ENCODE measurements at places on chromosomes 5 and 9.

DNA sequence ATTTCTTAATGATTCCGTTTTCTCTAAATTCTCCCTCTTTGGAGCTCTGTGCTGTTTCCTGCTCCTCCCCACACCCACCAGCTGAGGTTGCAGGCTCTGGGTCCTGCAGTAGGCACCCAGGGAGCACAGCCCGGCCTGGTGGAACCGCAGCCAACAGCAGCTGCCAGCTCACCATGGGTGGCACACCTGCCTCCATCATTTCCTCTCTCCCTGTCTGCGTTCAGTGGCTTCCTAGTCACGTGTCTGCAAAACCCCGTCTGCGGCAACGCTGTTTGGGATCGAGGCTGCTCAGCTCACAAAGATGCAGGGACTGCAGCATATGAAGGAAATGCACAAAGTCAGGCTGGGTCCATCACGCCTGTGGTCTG, 367.8 kb downstream of the IRX2 start:
- DNase-seq, result no peak

DNA sequence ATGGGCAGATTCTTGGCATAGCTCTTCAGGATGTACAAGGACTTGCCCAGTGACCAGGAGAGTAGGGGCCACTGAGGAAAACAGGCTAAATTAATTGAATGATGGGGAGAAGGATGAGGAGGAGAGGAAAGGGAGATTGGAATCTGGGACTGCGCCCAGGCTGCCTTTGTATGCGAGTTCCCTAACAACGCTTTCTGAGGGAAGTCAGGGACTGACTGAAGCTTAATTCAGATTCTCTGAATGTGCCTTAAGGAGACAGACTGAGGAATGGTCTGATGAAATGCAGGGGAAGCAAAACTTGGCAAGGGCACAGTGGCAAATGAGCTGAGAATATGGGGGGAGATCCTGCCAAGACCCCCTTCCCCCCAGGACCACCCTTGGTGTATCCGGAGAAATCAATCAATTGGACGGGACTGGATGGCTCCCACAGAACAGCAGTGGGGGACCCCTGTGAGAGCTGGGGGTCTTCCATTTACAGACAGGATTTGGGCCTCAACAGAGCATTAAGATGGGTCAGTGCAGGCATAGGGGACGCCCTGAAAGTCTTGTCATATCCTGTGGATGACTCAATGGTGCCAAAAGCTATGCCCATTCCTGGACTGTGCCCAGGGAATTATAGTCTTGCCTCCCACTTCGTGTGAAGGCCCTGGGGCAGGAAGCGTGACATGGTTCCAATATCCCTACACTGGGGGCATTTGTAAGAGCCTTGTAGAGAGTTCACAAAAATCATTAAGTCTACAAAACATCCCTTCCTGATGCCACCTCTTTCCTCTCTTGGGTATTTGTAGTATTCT, 215.5 kb upstream of the TNC start:
- no peak for DNase-seq

DNA sequence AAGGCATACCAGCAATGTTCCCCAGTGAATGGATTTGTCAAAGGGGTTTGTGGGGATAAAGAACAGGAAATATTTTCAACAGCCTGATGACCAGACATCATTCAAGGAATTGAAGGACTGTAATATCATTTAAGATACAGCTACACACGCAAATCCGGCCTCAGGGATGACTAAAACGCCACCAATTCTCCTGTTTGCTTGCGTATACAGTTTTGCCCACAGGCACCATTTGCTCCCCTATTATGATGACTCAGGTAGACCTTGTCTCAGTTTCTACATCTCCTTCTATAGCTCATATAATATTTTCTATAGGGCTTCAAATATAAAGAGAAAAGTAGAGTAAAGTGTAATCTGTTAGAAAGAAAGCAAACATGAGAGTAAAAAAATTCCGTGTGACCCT, 29.7 kb upstream of the ITGA1 start:
- DNase-seq, result no peak

DNA sequence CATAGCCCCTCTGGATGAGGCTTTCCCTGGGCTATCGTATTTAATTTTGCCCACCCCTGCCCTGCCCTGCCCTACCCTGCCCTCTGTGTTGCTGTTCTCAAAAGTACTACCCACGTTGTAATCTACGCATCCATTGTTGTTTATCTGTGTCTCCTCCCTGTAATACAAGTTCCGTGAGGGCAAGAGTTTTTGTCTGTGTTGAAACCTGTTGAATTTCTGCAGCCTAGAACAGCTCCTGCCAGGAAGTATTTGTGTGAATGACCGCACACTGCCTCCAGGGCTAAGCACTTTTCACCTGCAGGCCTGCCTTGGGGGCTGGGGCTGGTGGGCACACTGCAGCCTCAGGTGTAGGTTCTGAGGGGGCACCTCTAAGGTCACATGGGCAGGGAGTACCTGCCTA, 244.8 kb downstream of the HSPA4 start:
- DNase-seq, result no peak

- DNase-seq, result no peak
Measured at GRCh38 chr5:174328631-174329299, 283.3 kb downstream of the NSG2 start.

DNA sequence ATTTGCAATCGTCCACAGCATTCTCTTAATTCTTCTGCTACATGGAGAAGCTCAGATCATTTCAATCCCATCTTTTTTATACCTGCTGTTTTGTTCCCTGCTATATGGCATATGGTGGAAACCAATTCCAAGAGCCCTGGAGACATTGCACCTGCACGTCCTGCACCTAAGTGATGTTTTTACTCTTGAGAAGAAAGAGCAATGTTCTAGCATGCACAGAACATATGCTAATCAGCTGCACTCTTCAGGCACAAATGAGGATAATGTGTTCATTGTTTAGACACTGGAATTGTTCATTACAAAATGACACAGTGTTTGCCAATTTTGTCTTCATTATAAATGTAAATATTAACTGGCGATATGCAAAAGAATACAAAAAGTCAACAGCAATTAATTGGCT, 935.8 kb downstream of the TLE4 start:
- no peak for DNase-seq

DNA sequence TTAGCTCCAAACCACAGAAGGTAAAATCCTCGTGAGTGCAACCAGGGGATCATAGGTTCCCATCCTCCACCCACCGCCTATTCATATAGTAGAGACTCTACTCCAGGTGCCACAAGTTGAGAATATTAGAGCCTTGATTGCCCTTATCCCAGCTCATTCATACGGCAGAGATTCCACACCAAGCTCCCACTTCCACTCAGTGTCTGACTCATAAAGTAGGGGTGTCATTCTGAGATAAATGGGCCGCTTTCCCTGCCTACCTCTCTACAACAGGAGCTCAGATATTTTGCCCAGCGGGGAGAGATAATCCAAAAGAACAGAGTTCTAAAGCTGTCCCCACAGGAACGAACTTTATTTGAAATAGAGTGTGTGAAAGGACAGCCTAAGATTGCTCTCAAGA, 9.4 kb downstream of the SLC22A4 start:
- DNase-seq, result no peak

DNA sequence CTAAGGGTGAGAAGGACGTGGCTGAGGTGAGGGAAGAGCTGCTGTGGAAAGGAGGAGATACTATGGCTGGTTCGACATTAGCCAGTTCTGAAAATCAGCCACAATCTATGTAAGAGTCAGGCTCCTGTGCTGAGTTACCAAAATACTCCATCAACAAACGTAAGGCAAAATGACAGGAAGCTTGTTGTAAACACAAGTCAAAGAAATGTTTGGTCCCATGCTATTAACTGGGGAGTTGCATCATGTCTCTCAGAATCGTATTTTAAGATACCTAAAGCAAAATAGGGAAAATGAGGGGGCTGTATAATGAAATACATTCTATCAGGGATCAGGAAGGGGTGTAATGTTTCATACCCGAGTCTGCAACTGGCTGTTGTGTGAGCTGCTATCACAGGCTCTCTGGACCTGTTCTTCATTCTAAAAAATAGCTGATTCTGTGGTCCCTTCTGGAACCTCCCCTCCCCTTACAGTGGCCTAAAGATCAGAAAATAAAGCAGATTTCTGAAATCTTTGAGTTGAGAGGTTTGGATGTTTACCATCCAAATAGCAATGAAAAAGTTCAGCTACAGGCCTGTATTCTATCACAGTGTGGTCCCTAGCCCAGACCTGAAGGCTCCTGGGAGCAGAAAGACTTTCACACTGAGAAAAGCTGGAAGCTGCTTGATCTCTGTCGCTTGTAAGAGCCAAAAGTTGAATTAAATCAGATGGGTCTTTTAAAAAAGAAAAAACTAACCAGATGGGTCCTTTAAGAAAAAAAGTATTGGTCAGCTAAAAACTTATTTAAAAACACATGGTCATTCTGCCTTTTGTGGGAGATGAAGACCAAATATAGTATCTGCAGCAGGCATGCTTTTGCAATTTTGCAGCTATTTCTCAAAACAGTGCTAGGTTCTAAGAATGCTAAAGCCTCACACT, 97.8 kb upstream of the SMC5 start:
- DNase-seq, result no peak

- no peak for DNase-seq
Measured at GRCh38 chr9:11135851-11136250, 523.0 kb upstream of the PTPRD start.

Measured in retinal pigment epithelial cell (primary cell).